Stimulated activated CD8-positive, alpha-beta memory T cell treated with anti-CD3 and anti-CD28 coated beads, Interleukin-7, amount 100 ng/mL, for 1 hour (primary cell): ENCODE measurements at places on chromosomes 1 and 21.
A peak's percentile ranks its signal among the peaks of the same experiment; 100 is the strongest.

- DNase-seq = no peak
Measured at GRCh38 chr1:34896612-34897011, 32.8 kb downstream of the DLGAP3 start.

- DNase-seq = no peak
Measured at GRCh38 chr1:47415728-47416318, at the start of gene FOXE3. TSS of gene FOXE3 (plus strand) at chr1:47416285. CDS start at chr1:47416316, 31 bp downstream.

- DNase-seq = no peak
Measured at GRCh38 chr1:57423656-57424211, at the start of gene DAB1. TSS of gene DAB1 (minus strand) at chr1:57424060. CDS start at chr1:57291030, 133,030 bp downstream.

- peak; percentile 49 for DNase-seq
Measured at GRCh38 chr1:235327559-235328270, at the start of gene ARID4B. TSS of gene ARID4B (minus strand) at chr1:235328179. CDS start at chr1:235326919, 1,260 bp downstream.

DNA sequence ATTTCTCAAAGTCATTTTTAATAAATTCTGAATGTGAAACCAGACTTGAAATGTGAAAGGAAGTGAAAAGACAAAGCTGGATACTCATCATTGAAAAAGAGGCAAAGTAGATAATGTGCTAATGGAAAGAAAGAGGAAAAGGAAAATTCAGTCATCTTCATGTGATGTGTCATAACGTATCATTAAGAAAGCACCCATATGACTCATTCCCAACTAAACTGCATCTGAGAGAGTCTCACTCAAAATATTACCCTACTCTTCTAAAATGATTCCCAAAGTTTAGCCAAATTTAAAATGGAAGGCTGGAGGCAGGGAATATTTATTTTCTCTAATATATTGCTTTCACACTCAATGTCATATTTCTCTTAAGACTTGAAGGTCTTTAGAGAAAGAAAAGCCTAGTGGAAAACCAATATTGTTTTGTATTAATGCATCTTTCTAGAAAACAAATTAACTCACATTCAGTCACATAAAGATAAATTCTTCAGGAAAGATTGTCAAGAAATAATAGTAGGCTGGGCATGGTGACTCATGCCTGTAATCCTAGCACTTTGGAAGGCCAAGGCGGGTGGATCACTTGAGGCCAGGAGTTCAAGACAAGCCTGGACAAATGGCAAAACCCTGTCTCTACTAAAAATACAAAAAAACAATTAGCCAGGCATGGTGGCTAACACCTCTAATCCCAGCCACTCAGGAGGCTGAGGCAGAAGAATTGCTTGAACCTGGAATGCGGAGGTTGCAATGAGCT is 129.9 kb downstream of the SLC30A10 start:
- DNase-seq = no peak

DNA sequence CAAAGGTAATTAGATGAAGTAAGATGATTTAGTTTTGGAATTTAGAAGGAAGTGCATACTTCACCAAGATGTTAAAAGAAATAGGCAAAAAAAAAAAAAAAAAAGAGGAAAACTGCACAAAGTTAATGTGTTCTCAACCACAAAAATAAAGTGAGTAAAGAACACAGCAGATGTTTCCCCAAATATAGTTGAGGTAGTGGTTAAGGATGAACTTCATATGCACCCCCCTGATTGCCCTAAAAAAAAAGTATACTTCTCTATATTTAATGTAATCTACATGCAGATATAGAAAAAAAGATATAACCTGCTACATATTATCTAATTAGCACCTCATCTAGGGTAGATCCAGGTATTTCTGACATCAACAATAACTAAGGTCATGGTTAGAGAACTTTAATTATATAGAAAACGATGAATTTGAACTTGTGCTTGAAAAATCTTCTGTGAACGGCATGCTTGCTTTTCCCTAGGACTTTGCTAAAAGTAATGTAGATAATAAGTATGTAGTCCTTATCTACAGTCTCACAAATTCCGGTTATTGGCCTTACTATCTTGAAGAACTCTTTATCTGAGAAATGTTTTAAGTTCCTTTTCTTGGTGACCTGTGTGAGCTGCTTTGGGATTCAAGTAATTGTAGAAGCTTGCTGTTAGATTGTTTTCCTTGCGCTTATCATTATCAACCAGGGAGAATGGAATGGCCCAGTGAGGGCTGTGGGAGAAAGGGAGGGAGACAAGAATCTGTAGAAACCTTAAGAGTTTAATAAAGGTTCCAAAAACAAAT is 70.1 kb upstream of the LRRC7 start:
- DNase-seq = no peak

- DNase-seq = no peak
Measured at GRCh38 chr1:56073206-56073605, 506.2 kb downstream of the PLPP3 start.

- no peak for DNase-seq
Measured at GRCh38 chr1:201769966-201770365, 59.0 kb upstream of the IPO9 start.

- DNase-seq = no peak
Measured at GRCh38 chr1:32204943-32205361, 519 bp upstream of the IQCC start.

- DNase-seq = no peak
Measured at GRCh38 chr1:107776900-107777663, 187.9 kb downstream of the VAV3 start.

DNA sequence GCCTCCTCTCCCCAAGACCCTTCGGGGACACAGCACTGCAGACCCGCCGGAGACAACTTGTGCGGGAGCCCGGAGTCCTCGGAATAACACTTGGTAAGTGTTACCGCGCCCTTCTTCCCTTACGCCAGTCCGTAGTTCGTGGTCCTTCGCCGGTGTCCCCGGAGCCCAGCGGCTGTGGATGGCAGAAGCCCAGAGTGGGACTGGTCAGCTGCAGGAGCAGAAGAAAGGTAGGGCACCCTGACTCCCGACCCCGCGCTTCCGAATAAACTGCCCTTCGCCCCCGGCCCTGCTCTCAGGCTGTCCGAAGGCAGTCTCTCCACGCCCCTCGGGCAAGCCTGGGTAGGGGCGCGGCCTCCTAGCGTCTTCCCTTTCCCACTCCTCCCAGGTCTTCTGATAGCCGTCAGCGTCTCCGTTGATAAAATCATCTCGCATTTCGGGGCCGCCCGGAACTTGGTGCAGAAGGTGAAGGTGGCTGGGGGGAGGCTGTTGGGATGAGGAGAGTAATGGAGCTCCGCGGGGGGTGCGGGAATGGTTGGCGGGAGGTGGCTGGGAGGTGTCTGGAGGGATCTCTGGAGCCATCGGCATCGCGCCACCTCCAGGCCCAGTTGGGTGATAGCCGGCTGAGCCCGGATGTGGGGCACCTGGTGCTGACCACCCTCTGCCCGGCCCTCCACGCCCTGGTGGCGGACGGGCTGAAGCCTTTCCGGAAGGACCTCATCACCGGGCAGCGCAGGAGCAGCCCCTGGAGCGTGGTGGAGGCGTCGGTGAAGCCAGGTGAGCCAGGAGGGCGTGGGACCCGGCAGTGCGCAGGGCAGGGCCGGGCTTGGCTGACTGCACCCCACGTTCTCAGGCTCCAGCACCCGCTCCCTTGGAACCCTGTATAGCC is 4.3 kb downstream of the RUSC1 start:
- no peak for DNase-seq

GRCh38 chr1:175744833-175745232 is 1.4 kb upstream of the TNR start:
- no peak for DNase-seq

GRCh38 chr1:13588946-13589796 is 5.5 kb downstream of the PDPN start:
- no peak for DNase-seq

- DNase-seq = no peak
Measured at GRCh38 chr1:229196404-229197264, 74.3 kb upstream of the RAB4A start.

DNA sequence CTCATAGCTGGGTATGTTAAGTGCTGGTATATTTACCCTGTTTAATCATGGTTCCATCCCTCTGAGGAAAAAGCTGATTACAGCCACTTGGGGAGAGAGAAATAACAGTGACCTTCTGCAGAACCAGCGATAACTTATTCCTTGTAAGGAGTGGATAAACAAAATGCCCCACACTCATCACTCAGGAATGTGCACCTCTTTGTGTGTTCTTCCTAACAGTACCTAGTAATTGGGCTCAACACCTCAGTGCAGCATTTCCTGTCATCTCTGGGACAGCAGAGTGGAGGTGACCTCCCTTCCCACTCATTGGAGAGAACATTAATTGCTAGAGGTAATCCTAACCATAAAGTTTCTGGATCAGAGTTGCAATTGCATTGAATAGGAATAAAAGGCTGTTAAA is 112.5 kb upstream of the F3 start:
- DNase-seq = no peak

DNA sequence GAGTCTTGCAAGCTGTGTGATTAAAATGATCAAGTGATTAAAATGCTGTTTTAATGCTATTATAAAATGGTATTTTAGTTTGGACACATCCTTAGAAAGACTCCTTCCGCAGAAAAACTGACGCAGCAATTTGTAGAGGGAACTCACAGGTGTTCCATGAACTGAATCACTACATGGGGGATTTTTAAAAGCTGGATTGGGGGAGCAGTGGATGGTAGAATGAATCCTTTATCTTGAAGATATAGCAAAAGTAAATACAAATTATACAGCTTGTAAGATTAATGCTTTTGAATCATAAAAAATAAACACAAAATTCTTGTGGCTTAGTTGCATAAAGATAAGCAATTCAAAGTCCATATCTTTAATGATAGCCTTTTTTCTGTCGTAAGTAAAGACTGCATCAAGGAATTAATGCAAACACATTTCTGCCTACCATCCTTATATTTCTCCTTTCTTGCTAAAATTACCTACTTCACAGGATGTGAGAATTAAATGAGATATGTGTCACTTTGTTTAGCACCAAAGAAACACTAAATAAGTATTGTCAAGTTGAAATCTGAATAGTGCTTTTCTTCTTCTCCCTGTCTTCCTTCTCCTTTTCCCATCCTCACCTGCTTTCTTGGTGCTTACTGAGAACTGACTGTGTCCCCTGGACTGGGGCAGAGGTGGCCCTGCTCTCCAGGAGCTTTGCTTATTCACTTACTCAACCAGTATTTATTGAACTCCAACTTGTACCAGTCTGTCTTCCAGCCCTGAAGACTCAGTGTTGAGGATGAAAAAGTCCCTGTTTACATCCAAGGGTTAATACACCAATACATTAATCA is 61.5 kb upstream of the F3 start:
- DNase-seq = no peak

GRCh38 chr1:112402682-112403643 is 6.9 kb downstream of the CTTNBP2NL start:
- no peak for DNase-seq

GRCh38 chr1:26541431-26541815 is 11.9 kb downstream of the RPS6KA1 start:
- no peak for DNase-seq

GRCh38 chr1:94418664-94419655 is 771 bp downstream of the ABCD3 start:
- DNase-seq = no peak

GRCh38 chr1:78043436-78043835 is 2.3 kb upstream of the GIPC2 start:
- DNase-seq = no peak

GRCh38 chr1:41539999-41540398 is 55.5 kb upstream of the EDN2 start:
- DNase-seq = no peak

GRCh38 chr1:23062271-23062670 is 43.0 kb downstream of the KDM1A start:
- no peak for DNase-seq

GRCh38 chr1:9384128-9384527 is 91.4 kb downstream of the SPSB1 start:
- no peak for DNase-seq

DNA sequence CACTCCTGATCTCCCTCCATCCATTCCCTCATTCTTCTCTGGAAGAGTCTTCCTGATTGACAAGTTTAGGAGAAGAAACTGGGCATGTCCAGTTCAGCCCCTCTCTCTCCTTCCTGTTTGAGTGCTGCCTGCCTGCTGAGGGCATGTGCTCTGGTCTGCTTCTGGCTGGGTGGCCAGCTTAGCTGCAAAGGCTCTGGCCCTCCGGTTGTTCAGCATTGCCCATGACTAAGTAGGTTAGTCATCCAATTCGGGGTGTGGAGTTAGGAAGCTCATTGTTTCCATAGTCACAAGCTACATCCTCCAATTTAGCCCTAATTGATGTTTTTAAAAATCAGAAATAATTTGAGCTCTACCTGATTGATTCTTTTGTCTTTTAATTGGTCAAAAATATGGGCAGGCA is 25.6 kb upstream of the PLA2G2E start:
- no peak for DNase-seq

DNA sequence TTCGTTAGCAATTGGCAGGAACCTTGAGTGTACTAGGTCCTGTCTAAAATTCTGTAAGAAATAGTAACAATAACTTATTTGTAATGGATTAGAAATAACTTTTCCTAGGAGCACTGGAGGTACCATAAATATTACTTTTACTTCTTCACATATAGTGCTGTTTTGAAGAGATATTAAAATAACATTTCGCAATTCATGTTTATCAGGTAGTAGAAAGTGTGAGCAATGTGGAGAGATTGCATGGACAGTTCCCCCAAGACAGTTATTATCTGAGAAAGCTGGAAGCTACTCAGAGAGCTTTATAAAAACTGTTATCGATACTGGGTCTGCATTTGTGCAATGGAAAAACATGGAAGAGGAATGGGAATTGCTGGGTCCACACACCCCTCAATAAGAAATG is 128.5 kb upstream of the KIF26B start:
- DNase-seq = no peak

DNA sequence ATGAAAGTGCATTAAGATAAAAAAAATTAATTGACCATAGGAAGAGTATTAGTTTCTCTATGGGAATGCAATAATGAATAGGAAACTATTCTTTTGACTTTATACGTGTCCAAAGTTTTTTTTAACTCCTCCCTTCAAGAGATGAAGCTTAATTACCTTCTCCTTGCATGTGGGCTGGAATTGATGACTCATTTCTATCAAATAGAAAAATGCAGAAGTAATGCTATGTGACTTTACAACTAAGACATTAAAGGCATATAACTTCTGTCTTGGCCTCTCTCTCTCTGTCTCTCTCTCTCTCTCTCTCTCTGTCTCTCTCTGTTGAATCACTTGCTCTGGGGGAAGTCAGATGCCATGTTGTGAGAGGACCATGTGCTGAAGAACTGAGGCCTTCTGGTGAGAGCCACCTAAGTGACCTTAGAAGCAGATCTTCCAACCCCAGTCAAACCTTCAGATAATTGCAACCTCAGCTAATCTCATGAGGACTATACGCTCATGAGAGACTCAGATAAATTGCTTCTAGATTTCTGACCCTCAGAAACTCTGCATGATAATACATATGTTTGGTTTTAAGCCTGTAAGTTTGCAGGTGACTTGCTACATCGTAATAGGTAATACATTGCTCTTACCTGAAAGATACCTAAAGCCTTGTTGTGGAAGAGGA is 414.2 kb downstream of the KCNT2 start:
- DNase-seq = no peak

DNA sequence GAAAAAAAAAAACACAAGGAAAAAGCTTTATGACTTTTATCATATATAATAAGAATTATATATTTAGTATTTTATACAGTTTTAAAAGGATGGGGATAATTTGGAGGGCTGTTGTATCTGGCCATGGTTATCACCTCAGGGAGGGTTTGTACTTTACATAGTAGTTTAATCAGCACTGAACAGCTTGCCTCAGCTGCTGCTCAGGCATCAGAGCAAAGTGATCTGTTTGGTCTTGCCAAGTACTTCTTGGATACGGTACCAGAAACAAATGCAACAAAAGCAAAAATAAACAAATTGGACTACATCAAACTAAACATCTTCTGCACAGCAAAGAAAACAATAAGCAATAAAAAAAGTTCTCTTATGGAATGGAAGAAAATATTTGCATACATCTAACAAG is 2.6 kb upstream of the SPTA1 start:
- no peak for DNase-seq
